ENCODE measurements at places on chromosomes 2 and 18. TPM values are rescaled to one million over a fixed set of nuclear protein-coding genes. Genes with fewer than 3 reads are reported as not detected.

DNA sequence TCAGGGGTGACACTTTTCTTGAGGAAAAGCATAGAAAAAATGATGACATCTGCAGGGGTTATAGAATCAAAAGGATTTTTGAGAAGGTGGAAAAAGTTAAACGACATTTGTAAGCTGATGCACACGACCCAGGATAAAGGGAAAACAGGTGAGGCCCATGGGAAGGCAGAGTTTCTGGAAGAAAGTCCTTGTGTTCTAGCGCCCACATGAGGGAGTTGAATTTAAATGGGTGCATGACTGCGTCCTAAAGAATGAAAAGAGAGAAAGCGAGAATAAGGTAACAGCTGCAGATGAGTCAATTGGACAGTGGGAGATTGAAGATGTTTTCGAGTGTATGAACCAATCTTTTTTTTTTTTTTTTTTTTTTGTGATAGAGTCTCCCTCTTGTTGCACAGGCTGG lies 158.1 kb downstream of the GALR1 start:
- no peak for DNase-seq
- H3K27ac ChIP-seq = no peak overlapping the region
- no peak overlapping the region for H3K4me3 ChIP-seq
- no peaks in the 10 kb centered on the region for H3K27me3 ChIP-seq
- no peaks in the 10 kb centered on the region for H3K4me1 ChIP-seq

GRCh38 chr2:181683518-181684453 lies 3.5 kb upstream of the NEUROD1 start:
- DNase-seq = no peak
- no peaks in the 10 kb centered on the region for H3K36me3 ChIP-seq
- peaks cover 76% of the 10 kb centered on the region for H3K27me3 ChIP-seq
- peaks cover 53% of the 10 kb centered on the region for H3K4me1 ChIP-seq

GRCh38 chr2:121890041-121890440 lies 134.6 kb downstream of the TSN start:
- H3K27ac ChIP-seq = no peak overlapping the region
- no peak for DNase-seq
- H3K36me3 ChIP-seq = no peaks in the 10 kb centered on the region
- no peaks in the 10 kb centered on the region for H3K27me3 ChIP-seq

Gene FSHR
- not detected for total RNA-seq

GRCh38 chr2:240149943-240150784 lies 9.7 kb upstream of the OTOS start:
- no peak overlapping the region for H3K27ac ChIP-seq
- no peak overlapping the region for H3K4me3 ChIP-seq
- DNase-seq = peak; percentile 32
- H3K4me1 ChIP-seq = no peaks in the 10 kb centered on the region

All from stomach (tissue), 19 donors.